Cardiac muscle cell (in vitro differentiated cells and primary cell): ENCODE measurements at places on chromosomes 7 and 10. TPM values are rescaled to one million over a fixed set of nuclear protein-coding genes. Genes with fewer than 3 reads are reported as not detected.

HOXA5 gene
- not detected in 2 replicates for polyA plus RNA-seq

EN2 gene
- not detected in 2 replicates for polyA plus RNA-seq

FKBP6 gene
- polyA plus RNA-seq = 0.11 TPM in 1 of 2 replicates, not detected in the other

CCDC136 gene
- polyA plus RNA-seq = 10.7 and 14.9 TPM in 2 replicates

GHRHR gene
- polyA plus RNA-seq = not detected in 2 replicates

HYAL4 gene
- polyA plus RNA-seq = not detected in 2 replicates

LIPK gene
- polyA plus RNA-seq = not detected in 2 replicates

TUBB8 gene
- not detected in 2 replicates for polyA plus RNA-seq

ADAM22 gene
- polyA plus RNA-seq = 1.1 and 3.5 TPM in 2 replicates

SPDYE1 gene
- 1.6 and 1.7 TPM in 2 replicates for polyA plus RNA-seq

ZNF273 gene
- 6.6 and 6.8 TPM in 2 replicates for polyA plus RNA-seq

ANKRD30A gene
- polyA plus RNA-seq = not detected in 2 replicates

OR2A7 gene
- polyA plus RNA-seq = 0.59 TPM in 1 of 2 replicates, not detected in the other

UPK3BL2 gene
- 29.7 and 31.2 TPM in 2 replicates for polyA plus RNA-seq

OR2A1 gene
- not detected in 2 replicates for polyA plus RNA-seq

GIMAP4 gene
- 1.8 TPM in 1 of 2 replicates, not detected in the other for polyA plus RNA-seq

SH2D4B gene
- polyA plus RNA-seq = not detected in 2 replicates

CREB5 gene
- polyA plus RNA-seq = 4.6 and 5.0 TPM in 2 replicates

MSS51 gene
- polyA plus RNA-seq = 2.1 and 3.5 TPM in 2 replicates

SAP25 gene
- polyA plus RNA-seq = 2.7 and 3.9 TPM in 2 replicates

OR2A42 gene
- polyA plus RNA-seq = not detected in 2 replicates

NME8 gene
- polyA plus RNA-seq = 1.5 TPM in 1 of 2 replicates, not detected in the other

GALNT17 gene
- polyA plus RNA-seq = 2.9 and 4.6 TPM in 2 replicates

AKR1D1 gene
- polyA plus RNA-seq = 0.18 TPM in 1 of 2 replicates, not detected in the other

GJD4 gene
- not detected in 2 replicates for polyA plus RNA-seq

PCDH15 gene
- polyA plus RNA-seq = 0.49 TPM in 1 of 2 replicates, not detected in the other

SFTPA1 gene
- not detected in 2 replicates for polyA plus RNA-seq

BMPER gene
- polyA plus RNA-seq = 53.6 and 95.3 TPM in 2 replicates

ITPRID1 gene
- polyA plus RNA-seq = not detected in 2 replicates

BTBD16 gene
- 0.16 TPM in 1 of 2 replicates, not detected in the other for polyA plus RNA-seq

IFIT1B gene
- polyA plus RNA-seq = 0.31 and 0.99 TPM in 2 replicates

MLXIPL gene
- 1.2 and 1.7 TPM in 2 replicates for polyA plus RNA-seq

AHCYL2 gene
- polyA plus RNA-seq = 25.5 and 28.5 TPM in 2 replicates

MPP7 gene
- 9.2 and 9.7 TPM in 2 replicates for polyA plus RNA-seq

RNF32 gene
- 0.96 and 2.3 TPM in 2 replicates for polyA plus RNA-seq

TMEM184A gene
- 0.75 and 2.1 TPM in 2 replicates for polyA plus RNA-seq

PHYHIPL gene
- polyA plus RNA-seq = 0.81 and 1.1 TPM in 2 replicates

LAMB4 gene
- not detected in 2 replicates for polyA plus RNA-seq

FLNC gene
- 194 and 196 TPM in 2 replicates for polyA plus RNA-seq

C7orf57 gene
- polyA plus RNA-seq = 0.11 TPM in 1 of 2 replicates, not detected in the other

C10orf62 gene
- polyA plus RNA-seq = not detected in 2 replicates

MBL2 gene
- polyA plus RNA-seq = not detected in 2 replicates
